Panc1 (cell line): ENCODE measurements at places on chromosomes 2 and 18. TPM values are rescaled to one million over a fixed set of nuclear protein-coding genes. Genes with fewer than 3 reads are reported as not detected.

EGR4 gene
- total RNA-seq: 0.08 TPM

EFEMP1 gene
- 15.5 TPM for total RNA-seq

SH2D6 gene
- 3.3 TPM for total RNA-seq

SGO2 gene
- total RNA-seq: 34.0 TPM

ASIC4 gene
- 0.21 TPM for total RNA-seq

TMEM178A gene
- total RNA-seq: not detected

LYG2 gene
- total RNA-seq: not detected

ZSCAN30 gene
- 12.1 TPM for total RNA-seq

NEB gene
- total RNA-seq: 0.10 TPM

TRIB2 gene
- total RNA-seq: 43.2 TPM

HOXD1 gene
- total RNA-seq: 0.18 TPM

DNAJC5G gene
- not detected for total RNA-seq

ARHGEF33 gene
- total RNA-seq: 0.41 TPM

FAM228A gene
- not detected for total RNA-seq

TCF23 gene
- 0.03 TPM for total RNA-seq

LOXHD1 gene
- not detected for total RNA-seq

STAT4 gene
- 0.05 TPM for total RNA-seq

PRKAG3 gene
- not detected for total RNA-seq

TTN gene
- total RNA-seq: 0.13 TPM

LIMS4 gene
- total RNA-seq: 0.51 TPM

MOB4 gene
- 25.6 TPM for total RNA-seq

FNDC4 gene
- total RNA-seq: 1.3 TPM

MCM6 gene
- total RNA-seq: 54.3 TPM

CCDC102B gene
- 0.92 TPM for total RNA-seq

WDCP gene
- 20.0 TPM for total RNA-seq

COMMD1 gene
- total RNA-seq: 40.3 TPM

VAMP8 gene
- total RNA-seq: 93.2 TPM

PLEKHM3 gene
- 2.5 TPM for total RNA-seq

CHRNA1 gene
- not detected for total RNA-seq

TAF1B gene
- total RNA-seq: 35.2 TPM

CDK5R2 gene
- 1.3 TPM for total RNA-seq

LYPD6B gene
- total RNA-seq: 2.2 TPM

BUB1 gene
- total RNA-seq: 91.2 TPM

LRATD1 gene
- total RNA-seq: 0.05 TPM
